ENCODE measurements at places on chromosomes 4 and X.

DNA sequence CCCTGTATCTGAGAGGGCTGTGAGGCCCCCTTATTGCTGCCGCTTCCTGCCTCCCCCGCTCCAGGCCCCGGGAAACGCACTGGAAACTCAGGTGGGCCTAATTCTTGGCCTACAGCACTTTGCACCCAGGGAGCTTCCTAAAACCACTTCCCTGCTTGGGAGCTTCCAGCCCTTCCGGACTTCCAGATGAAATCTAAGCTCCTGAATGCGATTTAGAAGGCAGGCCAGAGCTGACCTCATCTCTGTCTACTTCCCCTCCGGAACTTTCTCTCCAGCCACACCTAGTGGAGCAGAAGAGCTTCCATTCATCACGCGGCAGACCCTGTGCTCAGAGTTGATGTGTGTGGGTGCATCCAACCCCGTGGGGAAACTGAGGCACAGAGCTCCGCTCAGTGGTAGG, 84.2 kb downstream of the SORCS2 start:
- no peak for DNase-seq

GRCh38 chrX:150768580-150769190, 75.5 kb downstream of the MTMR1 start:
- no peak for DNase-seq

DNA sequence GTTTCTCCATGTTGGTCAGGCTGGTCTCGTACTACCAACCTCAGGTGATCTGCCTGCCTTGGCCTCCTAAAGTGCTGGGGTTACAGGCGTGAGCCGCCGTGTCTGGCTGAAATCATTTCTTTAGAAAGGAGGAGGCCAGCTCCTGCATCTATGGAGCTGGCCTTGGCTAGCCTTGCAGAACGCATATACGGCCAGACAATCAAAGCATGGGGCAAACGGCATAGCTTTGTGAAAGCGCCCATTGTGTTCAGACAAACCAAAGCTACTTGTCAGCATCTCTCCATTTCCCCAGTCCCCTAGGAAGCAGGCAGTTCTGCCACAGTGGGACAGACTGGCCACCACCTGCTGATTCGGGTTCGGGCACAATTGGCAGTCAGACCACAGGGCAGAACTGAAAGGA, 48.9 kb upstream of the IQSEC2 start:
- no peak for DNase-seq

- no peak for DNase-seq
Observed at GRCh38 chr4:149031399-149031798, 589.2 kb upstream of the NR3C2 start.

GRCh38 chr4:114599903-114600552, 1.4 kb downstream of the UGT8 start:
- DNase-seq = no peak

DNA sequence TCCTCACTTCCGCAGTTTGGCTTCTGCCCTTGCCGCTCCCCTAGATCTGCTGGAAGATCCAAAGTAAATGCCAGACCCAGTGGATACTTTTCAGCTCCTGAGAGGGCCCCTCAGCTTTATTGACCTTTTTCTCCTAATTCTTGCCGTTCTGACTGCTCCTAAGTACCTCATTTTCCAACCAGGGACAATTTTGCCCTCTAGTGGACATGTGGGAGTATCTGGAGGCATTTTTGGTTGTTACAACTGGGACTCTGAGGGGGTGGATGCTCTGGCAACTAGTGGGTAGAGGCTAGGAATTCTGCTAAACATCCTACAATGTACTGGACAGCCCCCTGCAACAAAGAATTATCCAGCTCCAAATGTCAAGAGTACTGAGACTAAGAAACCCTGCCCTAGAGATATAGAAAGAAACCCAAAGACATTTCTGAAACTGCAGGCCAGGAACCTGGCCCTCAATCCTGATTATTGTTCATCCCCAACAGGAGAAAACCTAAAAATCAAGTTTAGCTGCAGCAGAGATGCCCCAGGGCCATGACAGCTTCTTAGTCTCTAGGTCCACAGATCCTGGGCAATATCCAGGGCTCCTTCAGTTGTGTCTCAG, 3.4 kb downstream of the TEX13B start:
- DNase-seq = no peak

- no peak for DNase-seq
Observed at GRCh38 chr4:129043523-129043922, 49.8 kb downstream of the SCLT1 start.

DNA sequence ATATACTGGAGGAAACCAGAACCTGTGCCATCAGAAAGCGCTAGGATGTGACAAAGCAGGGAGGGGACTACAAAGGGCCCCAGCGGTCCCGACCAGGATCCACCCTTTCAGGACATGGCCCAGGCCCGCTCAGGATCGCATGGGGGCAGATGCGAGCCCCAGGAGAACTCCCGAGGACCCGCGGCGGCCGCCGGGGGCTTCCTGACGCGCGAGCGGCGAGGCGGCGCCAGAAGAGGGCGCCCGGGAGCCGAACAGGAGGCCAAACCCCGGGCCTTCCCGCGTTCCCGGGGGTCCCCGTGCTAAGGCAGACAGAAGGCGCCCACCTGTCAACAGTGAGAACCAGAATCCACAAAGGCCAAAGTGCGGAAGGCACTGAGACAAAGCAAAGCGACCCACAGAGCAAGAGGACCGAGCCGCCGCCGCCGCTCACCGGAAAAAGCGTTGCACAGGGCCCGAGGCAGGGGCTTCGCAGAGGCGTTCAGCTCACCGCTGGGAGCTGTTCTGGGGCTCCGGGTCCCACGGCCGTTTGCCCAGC, 7.3 kb upstream of the OPN1LW start:
- peak; percentile 5 for DNase-seq

DNA sequence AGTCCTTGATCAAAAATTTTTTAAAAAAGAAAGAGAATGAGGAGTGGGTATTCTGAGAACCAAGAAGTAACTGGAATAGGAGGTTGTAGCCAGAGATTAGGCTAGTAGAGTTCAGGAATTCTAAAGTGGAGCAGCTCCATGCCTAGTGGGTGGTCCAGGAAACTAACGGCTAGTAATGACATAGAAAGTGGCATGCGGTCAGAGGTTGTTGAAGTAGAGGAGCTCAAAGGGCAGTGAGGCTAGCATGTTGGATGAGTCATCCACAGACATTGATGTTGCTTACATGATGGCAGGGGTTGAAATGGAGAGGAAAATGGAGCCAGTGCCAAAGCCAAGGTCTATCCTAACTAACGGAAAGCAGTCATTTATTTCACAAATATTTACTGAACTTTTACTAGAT, 42.1 kb downstream of the TEX13B start:
- DNase-seq = no peak

DNA sequence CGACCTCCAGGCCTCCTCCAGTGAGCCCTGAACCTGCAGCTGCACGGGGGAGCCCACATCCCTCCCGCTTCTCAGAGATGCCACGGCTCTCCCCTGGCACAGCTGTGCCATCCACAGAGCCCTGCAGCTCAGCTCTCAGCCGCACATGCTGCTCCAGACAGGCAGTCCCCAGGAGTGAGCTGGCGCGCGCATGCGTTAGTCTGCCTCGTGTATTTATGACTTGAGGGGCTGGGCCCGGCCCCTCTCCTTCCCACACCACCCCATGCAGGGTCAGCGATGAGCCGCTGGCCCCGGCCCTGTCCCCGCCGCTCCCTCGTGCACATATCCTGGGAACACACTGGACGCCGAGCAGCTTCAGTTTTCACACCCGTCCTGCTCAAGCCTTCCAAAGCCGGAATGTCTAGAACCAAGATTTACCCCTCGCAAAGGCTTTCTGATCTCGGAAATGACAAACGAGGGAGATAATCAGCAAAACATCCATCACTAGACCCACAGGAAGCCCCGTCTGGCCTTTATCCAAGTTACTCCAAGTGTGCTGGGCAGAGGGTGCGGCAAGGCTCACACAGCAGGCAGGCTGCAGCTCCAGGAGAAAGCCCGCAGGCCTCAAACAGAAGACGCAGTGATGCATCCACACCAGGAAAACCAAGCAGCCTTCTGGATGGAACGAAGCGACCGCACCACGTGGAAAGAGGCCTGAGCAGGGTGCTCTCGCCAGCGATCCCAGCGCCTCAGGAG, 24.3 kb downstream of the GAK start:
- no peak for DNase-seq

GRCh38 chr4:74339501-74339900, 25.4 kb upstream of the EREG start:
- no peak for DNase-seq

DNA sequence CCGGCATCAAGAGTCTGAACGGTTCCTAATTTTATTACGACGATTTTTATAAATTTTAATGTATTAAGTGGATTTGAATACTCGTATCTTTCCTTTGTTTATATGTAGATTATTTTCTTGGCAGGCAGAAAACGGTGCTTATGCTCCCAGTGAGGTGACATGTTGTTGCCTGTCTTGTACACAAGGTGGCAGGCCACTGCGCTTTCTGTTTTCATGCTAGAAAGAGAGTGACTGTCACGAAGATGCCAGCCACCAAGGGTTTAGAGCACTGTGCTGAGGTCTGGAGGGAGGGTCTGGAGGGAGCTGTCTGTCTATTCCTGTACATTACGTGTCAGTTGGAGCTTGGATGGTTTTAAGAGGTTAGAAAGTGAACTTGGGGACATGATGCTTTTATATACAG, 87.7 kb downstream of the SHROOM2 start:
- DNase-seq = peak; percentile 18

- DNase-seq = no peak
Observed at GRCh38 chrX:98207947-98208346, 1324.2 kb downstream of the RPA4 start.

- DNase-seq = no peak
Observed at GRCh38 chr4:177100307-177100706, 209.4 kb upstream of the NEIL3 start.

- DNase-seq = no peak
Observed at GRCh38 chrX:19372547-19373331, 29.0 kb downstream of the PDHA1 start.

- DNase-seq = no peak
Observed at GRCh38 chr4:187309456-187309855, 585.8 kb upstream of the FAT1 start.

DNA sequence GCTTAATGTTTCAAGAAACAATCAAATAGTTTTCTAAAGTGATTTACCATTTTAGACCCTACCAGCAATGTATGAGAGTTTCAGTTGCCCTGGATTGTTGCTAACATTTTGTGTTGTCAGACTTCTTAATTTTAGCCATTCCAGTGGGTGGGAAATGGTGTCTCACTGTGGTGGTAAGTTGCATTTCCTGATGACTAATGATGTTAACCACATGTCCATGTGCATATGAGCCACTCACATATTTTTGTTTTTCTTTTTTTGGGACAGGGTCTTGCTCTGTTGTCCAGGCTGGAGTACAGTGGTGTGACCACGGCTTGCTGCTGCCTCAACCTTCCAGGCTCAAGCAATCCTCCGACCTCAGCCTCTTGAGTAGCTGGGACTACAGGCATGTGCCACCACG, 48.3 kb downstream of the MED28 start:
- no peak for DNase-seq

DNA sequence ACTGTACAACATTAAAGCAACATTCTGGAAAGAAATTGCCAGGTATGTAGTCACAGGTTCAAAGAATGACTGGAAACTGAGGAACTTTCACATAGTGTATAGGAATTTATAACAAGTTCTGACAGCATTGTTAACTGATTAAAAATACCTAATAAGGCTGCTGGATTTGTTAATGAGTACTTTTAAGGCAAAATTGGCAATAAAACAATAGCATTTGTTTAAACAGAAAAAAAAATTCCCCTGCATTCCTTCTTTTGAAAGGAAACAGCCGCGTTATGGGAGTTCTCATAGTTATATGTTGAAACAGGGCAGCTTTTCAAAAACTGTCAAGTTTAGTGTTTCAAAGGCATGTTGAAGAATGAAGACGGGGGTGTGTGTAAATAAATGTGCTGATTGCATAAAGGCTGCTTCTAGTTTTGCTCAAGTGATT, 282.5 kb upstream of the FAT1 start:
- DNase-seq = no peak

- no peak for DNase-seq
Observed at GRCh38 chr4:53088152-53088551, 226.0 kb downstream of the RASL11B start.

GRCh38 chrX:140132937-140133336, 167.6 kb upstream of the CXorf66 start:
- no peak for DNase-seq
